ENCODE measurements at places on chromosomes 3 and 15. TPM values are rescaled to one million over a fixed set of nuclear protein-coding genes. Genes with fewer than 3 reads are reported as not detected.

GRCh38 chr3:12229896-12230295, 59.0 kb upstream of the PPARG start:
- peak; percentile 49 for DNase-seq

- no peak for DNase-seq
Observed at GRCh38 chr15:82692171-82692570, 17.5 kb downstream of the AP3B2 start.

DNA sequence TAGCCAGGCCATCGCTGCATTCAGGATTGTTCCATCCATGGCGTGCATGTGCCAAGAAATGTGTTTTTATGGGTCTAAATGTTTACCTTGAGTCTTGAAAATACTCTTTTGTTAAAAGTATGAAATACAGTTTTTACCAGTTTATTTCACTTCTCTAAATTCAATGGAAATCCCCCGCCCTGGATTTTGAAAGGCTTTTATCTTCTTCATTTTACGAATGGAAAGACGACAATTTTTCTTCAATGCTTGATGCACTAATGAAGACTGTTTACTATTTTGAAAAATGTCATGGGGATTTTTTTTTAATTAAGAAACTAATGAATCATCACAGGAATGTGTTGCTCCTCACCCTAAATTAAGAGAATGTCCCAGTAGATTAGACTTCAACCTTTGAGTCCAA, 83.5 kb downstream of the FAM81A start:
- DNase-seq: no peak

Gene NEIL1
- 6.2 TPM for total RNA-seq

Gene UMPS
- 44.9 TPM for total RNA-seq

Gene LRRC49
- total RNA-seq: 11.0 TPM

Gene KCNAB1
- 0.49 TPM for total RNA-seq

Gene SLC38A3
- total RNA-seq: not detected

Gene SLC24A5
- not detected for total RNA-seq

GRCh38 chr15:40038638-40039543, at the start of gene SRP14:
Gene SRP14, minus strand, starts transcription at chr15:40039181. Its CDS starts 65 bp downstream, at chr15:40039116.
- DNase-seq: peak; percentile 64

Gene RPSA
- total RNA-seq: 2,325 TPM

- no peak for DNase-seq
Observed at GRCh38 chr3:82093641-82094040, 332.2 kb upstream of the GBE1 start.

DNA sequence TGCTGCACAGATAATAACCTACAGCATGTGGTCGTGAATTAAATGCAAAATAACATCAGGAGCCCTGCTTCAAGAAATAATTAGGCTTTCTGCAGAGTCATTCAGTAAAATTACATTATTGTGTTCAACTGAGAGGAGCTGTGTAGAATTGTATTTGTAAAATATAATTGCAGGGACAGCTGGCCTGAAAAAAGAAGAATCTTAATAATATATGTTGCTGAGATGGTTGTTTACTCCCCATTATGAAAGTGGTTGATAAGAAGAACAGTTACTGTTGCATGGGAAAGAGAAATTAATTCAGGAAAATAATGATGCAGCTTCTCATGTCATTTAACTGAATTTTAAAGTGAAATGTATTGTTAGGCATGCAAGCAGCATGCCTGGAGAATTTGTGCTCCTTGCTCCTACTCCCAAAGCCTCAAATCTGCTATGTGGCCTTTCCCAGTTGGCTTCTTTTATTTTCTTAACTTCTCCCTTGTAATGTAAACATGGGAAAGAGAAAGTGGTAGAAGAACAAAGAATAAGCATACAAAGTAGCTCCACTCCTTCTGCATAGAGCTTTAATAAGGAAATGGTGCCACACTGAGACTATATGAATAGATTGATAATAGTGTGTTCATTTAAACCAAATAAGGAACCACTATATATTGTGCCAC, 100.1 kb downstream of the VGLL3 start:
- DNase-seq: no peak

Gene HCLS1
- 1.6 TPM for total RNA-seq

- DNase-seq: no peak
Observed at GRCh38 chr3:142904639-142905436, 16.0 kb upstream of the PCOLCE2 start.

DNA sequence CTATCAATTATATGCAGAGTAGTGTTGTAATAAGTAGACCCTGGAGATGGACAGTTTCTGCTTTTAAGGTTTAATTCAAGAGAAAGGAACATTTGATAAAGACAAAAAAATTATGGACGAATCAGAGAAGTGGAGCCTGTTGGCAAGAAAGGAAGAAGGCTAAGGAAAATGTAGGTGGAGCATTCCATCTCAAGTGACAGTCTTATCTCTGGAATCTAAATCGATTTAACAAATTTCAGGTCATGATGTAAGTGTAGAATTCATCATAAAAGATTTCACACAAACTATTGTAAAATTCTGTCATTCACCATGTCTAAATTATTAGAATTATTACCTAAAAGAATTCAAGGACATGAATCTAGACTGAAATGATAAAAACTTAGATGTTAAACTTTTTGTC, 36.3 kb downstream of the TSC22D2 start:
- no peak for DNase-seq

- DNase-seq: peak; percentile 14
Observed at GRCh38 chr15:49215768-49216739, 46.0 kb downstream of the GALK2 start.

GRCh38 chr3:81198216-81198615, 563.2 kb downstream of the GBE1 start:
- no peak for DNase-seq

DNA sequence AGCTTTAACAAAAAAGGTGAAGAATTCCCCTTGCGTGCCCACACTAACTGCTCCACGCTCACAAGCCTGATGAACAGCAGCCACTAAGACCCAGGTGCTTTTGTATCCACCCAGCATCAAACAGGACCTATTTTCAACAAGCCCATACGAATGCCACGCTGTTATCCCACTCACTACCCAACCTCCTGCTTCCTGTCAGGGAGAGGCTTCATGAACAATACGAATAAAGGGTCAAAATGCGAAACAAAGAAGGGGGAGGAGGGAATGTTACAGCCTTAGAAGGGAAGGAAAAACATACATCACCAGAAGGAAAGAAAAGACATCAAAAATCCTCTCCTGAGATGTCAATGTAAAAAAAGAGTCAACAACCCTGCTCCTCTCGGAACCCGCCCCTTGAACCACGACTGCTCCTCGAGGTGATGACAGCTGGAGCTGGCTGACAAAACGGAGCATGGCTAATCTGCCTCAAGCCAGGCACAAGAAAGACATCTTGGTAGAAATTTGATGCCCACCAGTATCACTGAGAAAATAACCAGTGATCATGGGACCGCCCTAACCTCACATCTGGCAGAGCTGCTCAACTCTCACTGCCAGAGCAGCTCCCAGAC, 9.7 kb downstream of the ERC2 start:
- no peak for DNase-seq

DNA sequence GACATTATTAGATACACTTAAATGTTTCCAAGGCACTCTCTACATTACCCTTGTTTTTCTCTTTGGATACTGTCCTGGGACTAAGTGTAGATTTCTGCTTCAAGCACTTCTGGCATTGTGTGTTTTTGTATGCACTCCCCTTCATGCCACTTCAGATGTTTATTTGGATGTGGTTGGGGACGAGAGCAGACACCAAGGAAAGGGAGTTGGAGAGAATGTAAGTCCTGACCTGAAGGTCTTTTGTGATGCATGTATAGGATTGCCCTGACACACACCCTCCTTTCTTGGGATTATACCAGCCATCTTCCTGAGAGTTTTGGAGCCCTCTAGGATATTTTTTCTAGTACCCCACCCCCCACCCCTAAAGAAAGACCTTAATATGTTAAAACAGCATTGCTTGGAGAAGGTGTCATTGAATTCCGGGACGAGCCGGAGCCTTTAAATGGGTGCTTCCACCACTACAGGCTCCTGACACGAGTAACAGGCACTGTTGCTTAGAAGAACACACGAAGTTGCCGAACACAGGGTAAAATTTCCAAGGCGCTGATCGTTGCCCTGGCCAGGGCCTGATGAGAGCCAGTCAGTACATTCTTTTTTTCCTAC, 22.7 kb downstream of the PSMD6 start:
- DNase-seq: no peak

DNA sequence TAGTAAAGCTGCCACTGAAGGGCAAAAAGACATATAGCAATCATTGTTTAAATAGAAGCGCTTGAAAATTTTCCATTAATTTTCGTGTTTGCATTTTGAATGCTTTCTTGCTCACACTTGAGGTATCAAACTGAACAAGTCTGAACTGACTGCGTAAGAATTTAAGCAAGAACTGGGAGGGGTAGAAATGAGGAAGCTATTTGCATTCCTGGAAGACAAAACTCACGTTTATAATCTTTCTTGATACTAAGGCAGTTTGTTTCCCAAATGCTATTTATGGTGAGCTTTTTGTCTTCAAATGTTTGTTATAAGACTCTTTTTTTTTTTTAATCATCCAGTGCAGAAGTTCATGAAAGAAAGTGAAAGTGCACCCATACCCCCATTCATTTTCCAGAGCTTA, 499.8 kb upstream of the TPRG1 start:
- DNase-seq: peak; percentile 49

Gene RPP14
- 13.6 TPM for total RNA-seq

Gene MRPL46
- total RNA-seq: 32.4 TPM

GRCh38 chr3:170189398-170190256, 8.1 kb upstream of the PHC3 start:
- DNase-seq: no peak

GRCh38 chr3:140911822-140912221, 29.8 kb upstream of the SLC25A36 start:
- no peak for DNase-seq

DNA sequence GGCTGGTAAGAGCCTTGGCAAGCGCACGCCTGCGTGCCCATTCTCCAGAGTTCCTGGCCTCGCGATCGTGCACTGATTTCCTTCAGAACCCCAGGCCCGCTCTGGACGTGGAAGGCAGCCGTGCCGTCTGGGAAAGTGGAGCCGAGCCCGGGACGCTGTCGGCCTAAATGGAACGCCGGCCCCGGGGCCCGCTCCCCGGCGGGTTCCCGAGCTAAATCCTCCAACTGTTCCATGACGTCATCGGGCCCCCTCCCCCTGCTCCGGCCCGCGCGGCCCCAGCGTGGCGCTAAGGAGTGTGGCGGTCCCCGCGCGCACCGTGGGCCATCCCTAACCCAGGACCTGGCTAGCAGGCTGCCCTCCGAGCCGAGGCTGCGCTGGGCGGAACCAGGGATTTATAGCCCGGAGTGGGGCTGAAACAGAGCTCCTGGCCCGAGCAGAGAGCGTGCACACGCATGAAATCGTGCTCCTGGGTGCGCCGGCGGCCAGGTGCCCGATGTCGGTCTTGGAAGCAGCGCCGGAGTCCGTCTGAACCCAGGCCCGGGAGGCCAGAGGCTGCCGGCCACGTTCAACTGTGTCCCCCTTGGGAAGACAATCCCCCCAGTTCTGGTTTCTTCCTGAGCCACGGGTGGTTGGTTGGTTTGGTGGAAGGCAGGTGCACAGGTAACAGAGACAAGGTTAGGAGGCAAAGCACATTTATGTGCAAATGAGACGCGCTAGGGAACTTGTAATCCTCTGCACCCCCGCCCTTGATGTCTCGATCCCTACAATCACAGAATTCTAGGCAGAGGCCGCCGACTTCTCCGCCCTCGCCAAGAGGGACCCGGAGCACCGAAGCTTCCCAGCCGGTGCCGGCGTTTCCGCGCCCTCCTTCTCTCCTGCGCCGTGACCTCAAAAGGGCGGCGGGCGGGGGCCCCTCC, 84.9 kb upstream of the ETV5 start:
- DNase-seq: no peak

Gene SUCLG2
- 43.9 TPM for total RNA-seq

DNA sequence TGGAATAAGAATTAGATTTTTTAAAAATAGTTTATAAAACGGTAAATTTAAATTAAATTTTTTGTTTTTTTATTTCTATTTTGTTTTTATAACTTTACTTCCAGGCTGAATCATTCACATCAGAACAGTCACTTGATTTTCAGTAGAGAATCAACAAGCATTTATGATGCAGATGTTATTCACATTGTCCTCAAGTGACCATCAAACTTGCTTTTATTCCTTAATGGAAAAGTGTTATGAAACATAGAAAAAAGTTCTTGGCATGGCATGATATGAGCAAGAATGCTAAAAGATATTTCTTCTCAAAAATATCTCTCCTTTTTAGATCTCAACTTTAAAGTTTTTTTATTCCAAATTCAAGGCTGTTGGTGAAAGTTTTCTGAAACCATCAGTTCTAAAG, 70.9 kb upstream of the TGFBR2 start:
- no peak for DNase-seq

DNA sequence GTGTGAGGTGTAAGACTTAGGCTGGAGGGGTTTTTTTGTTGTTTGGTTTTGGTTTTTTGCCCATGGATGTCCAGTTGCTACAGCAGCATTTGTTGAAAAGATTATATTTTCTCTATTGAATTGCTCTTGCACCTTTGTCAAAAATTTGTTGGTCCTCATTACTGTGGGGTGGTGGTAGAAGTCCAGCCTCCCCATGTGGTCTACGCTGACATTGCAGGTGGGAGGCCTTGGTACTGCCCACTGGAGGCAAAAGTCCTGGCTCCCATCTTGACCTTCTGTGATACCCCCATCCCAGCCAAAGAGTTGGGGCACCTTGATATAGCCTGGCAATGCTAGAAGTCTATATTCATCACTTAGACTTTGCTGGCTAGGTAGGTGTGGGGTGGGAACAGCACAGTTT, 5.4 kb upstream of the RAB6B start:
- no peak for DNase-seq

DNA sequence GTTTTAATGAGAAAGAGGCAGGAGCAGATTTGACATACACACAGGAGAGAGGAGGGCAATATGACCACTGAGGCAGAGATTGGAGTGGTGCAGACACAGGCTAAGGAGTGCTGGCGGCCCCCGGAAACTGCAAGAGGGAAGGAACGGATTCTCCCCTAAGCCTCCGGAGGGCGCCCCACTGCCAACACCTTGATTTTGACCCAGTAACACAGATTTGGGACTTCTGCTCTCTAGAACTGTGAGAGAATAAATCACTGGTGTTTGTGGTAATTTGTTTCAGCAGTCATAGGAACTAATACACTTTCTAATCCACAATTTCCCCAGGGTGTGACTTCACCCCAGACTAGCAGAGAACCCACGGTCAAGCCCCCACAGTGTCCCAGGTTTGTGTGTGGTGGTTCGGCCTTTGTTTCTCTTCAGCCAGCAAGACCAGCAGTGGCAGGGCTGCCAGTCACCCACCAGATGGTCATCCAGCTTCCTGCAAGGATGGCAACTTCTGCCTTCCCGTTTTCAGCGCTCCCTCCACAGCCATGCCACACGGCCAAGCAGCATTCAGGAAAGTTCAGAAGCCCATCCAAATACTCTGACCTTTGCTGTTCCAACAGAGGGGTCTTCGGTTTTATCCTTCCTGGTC, 23.6 kb upstream of the TSPAN3 start:
- no peak for DNase-seq

Gene AMIGO3
- total RNA-seq: not detected

Gene DUOX1
- total RNA-seq: 17.8 TPM

GRCh38 chr3:58004973-58005372, 3.2 kb upstream of the FLNB start:
- peak; percentile 86 for DNase-seq

- DNase-seq: no peak
Observed at GRCh38 chr3:31600431-31600830, 67.7 kb downstream of the STT3B start.

Data from foreskin keratinocyte (primary cell).